HAP-1 (cell line): ENCODE measurements at places on chromosomes 12 and 14.

DNA sequence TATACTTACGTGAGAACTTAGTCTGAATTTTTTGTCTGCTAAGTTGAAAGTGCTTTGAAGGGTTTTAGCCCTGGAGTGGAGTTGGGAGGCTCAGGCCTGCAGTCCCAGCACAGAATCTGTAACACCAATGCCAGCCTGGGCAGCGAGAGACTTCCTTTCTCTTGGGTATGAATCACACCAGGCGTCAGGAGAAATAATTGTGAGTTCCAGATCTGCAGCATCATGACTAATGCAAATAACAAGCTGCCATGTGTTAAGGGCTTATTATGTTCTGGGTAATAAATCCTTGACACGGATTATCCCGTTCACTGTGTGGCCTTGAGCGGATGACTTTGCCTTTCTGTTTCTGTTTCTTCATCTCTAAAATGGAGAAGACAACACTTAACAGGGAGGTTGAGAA, 70.6 kb downstream of the B4GALNT3 start:
- no peak for DNase-seq

DNA sequence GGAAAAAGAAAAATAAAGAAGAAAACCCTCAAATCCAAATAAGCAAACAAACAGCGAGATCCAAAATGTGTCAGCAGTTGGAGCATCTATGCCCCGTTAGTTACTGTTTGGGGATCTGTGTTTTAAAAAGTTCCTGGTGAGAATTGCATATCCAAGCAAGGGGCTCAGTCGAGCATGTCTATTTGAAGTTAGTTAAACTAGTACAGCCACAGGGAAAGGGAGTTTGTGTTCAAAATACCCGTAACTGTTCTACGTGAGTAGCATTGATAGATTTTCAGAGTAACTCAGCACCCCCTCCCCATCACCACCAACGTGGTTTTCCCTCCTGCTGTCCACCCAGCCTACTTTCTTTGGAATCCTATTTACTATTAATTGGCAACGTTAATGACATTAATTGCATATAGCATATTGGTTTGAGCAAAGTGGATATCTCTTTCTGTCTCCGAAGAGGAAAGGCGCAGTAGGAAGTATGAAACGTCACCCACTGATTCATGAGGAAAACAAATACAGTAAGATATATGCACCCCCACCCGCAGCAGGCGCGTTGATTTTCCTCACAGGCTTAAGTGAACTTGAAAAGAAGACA, 1.5 kb downstream of the NPAS3 start:
- no peak for DNase-seq

- DNase-seq, result no peak
These were observed 1.4 kb downstream of the HMGA2 start for GRCh38 chr12:65825507-65826352.

GRCh38 chr12:126163984-126164383, 1098.7 kb downstream of the AACS start:
- DNase-seq, result no peak

DNA sequence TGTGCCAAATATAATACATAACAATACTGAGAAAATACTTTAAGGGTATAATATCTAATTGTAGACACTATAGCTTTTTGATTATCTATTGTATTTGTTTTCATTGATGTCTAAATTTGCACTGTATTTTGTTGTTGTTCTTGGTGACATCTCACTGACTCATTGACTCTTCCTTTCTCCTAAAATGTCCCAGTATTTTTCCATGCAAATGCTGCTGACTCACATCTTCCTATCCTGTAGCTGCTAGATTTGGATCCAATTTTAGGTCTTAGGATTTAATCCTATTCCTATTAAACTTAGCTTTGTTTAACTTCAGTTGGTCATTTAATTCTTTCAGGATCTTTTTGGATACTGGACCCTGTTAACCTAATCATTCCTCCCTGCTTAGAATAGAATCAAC, 148.5 kb downstream of the TMTC2 start:
- DNase-seq, result no peak

GRCh38 chr12:40099423-40099853, 6.4 kb downstream of the SLC2A13 start:
- no peak for DNase-seq

DNA sequence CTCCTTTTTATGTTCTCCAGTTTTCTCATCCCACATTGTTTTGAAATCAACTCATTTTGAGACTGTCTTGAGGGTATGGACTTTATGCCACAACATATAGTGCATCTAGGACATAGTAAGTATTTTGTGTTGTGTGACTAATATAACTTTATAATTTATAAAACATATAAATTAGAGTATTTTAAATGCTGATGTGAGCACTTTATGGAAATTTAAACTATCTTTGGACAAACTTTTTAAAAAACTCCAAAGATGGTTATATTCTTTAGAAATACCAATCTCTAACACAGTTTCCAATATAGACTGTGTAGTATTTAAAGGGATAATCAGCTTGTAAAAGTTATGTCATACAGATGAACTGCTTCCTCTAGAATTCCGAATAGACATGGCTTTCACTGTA, 87.4 kb downstream of the LRIG3 start:
- no peak for DNase-seq

- no peak for DNase-seq
These were observed 173.9 kb upstream of the LHX5 start for GRCh38 chr12:113645603-113646002.

DNA sequence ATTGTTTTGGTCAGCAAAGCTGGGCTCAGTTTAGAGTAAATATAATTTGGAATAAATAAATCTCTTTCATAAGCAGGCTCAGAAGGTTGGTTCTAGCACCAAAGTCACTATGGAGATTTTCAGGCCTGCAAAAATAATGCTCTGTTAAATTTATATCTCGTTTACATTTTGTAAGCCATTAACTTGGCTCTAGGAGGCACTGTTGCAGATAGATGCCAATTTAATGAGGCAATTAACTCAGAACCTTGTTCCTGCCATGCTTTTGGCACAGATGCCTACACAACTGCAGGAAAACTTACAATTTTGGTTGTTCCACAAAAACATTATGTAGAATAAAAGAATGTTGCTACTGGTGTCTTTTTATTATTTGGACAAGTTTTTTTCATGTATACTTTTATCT, 428.1 kb downstream of the FLRT2 start:
- no peak for DNase-seq

DNA sequence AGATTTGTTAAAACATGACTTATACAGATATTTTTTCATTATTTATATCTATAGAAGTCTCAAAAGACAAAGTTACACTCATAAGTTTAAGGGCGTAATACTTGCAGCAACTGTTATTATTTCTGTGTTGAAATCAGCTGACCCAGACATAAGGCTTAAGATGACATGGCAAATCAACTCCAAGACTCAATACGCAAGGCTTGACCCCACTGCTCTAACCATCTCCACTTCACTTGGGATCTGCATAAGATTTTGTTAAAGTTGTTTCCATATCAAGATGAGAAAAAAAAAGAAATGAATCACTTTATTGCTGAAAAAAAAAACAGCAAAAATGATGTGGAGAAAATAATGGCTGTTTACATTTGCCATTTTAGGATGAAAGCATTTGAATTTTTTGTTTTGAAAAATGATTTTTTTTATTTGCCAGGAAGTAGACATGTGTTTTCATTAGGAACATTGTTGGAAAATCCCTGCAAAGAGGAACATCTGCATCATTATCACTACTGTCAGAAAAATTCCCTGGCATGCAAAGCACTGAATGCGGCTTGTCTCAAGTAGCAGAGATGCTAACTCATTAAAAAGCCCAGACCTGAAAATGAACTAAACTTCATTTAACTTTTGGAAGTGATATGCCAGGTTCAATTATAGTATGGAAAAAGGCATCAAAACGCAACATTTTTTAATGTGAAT, 73.5 kb downstream of the LIN7A start:
- no peak for DNase-seq
